Anterior cingulate cortex (tissue), 58 donors: ENCODE measurements at places on chromosomes 1 and 21.

DNA sequence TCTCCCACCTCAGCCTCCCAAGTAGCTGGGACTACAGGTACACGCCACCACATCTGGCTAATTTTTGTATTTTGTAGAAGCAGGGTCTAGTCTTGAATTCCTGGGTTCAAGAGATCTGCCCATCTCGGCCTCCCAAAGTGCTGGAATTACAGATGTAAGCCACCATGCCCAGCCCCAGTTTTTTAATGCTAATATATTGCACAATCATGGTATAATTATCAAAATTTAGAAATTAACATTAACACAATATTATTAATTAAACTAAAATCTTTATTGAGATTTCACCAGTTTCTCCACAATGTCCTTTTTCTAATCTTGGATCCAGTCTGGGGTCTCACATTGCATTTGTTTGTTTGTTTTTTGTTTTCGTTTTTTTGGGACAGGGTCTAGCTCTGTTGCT, 21.9 kb upstream of the GPX7 start:
- no peak for DNase-seq

- DNase-seq, result no peak
These were observed 23.3 kb downstream of the NGF start for GRCh38 chr1:115314765-115315164.

DNA sequence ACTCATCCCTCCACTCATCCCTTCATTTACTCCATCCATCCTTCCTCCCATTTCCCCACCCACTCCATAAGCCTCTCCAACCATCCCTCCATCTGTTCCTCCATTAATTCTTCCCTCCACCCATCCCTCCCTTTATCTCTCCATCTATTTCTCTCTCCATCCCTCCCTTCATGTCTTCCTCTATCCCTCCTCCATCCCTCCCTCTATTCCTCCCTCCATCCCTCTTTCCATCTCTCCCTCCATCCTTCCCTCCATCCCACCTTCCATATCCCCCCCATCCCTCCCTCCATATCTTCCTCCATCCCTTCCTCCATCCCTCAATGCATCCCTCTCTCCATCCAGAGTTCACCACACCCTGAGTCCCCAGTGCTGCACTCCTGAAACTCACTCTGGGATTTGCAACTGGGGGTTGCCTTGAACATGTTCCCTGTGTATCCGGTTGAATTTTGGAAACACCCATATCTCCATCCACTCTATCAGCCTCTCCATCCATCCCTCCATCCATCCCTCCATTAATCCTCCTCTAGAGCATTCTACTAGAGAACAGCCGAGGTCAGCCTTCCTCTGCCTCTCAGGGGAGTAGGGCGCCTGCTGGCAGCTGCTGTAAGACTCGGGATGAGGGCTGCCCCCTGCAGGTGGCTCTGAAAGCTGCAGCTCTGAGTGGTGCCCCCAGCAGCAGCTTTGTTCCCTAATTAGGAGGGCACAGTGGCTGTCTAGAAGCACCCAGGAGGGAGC, 39.4 kb downstream of the ABCG1 start:
- peak; percentile 49 for DNase-seq

- DNase-seq, result no peak
These were observed 64.3 kb downstream of the FASLG start for GRCh38 chr1:172723251-172723650.

- no peak for DNase-seq
These were observed 54.9 kb upstream of the S1PR1 start for GRCh38 chr1:101181930-101182329.

GRCh38 chr1:30726236-30726635, 2.9 kb upstream of the MATN1 start:
- DNase-seq, result no peak

- DNase-seq, result no peak
These were observed 8.7 kb upstream of the ADCY10 start for GRCh38 chr1:167922611-167923074.

DNA sequence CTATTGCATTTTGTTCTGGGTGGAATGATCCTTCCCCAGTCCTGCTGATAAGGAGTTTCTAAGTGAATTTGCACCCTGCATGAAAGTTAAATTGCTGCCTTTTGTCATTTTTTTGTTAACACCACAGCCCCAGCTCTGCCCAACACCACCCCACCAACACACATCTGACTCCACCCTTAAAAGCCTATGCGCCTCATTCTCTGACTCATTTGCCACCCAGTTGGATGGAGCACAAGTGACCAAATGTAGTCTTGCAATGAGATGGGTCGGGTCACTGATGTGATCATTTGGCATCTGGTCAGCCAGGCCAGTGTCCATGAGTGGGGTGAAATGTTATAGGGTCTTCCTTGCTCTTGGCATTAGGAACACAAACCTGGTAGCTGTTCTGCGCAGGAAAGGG, 256.8 kb downstream of the KAZN start:
- no peak for DNase-seq

- DNase-seq, result no peak
These were observed 282.7 kb downstream of the KIF26B start for GRCh38 chr1:245437369-245438062.

GRCh38 chr21:42376338-42376982, 10.1 kb upstream of the TFF1 start:
- no peak for DNase-seq

GRCh38 chr1:207647671-207648333, 2.9 kb downstream of the CR1L start:
- no peak for DNase-seq

DNA sequence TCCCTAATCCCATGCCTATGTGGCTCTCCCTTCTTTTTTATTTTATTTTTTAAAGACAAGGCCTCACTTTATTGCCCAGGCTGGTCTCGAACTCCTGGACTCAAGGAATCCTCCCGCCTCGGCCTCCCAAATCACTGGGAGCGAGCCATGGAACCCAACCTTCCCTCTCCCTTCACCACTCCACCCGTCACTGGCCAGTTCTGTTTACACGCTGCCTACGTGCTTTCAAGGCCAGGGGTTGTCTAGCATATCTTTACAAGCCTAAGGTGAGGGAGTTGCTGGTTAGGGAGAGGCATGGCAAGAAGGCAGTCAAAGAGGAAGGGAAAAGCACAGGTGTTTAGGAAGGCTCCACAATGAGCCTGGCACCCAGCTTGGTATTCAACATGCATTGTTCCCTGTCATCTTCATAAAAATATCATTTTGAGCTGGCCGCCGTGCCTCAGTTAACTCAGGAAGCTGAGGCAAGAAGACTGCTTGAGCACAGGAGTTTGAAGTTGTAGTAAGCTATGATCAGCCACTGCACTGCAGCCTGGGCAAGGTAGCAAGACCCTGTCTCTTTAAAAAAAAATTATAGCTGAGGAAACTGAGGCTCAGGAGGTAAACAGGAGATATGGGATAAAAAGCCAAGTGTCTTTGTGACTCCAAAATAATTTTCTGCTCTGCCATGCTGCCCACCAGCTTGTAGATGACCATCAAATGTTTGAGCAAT, 1.1 kb downstream of the RHBDL2 start:
- DNase-seq, result no peak

DNA sequence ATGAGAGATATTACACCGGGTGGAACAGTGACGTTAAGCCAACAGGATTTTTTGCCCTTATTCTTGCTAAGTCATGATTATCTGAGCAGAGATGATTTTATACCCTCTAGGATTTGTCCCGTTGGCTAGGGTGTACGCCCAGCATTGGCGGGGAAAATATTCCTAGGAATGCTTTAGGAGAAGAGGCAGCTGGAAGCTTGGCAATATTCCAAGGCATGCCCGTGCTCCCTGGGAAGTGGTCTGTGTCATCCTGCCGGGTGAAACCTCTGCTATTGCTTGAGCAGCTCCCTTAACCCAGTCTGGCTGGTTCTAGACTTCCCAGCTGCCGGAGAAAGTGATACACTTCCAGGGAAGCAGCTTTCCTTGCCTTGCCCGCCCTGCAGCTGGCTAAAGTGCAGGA, 16.2 kb downstream of the CHRNB2 start:
- DNase-seq, result no peak

DNA sequence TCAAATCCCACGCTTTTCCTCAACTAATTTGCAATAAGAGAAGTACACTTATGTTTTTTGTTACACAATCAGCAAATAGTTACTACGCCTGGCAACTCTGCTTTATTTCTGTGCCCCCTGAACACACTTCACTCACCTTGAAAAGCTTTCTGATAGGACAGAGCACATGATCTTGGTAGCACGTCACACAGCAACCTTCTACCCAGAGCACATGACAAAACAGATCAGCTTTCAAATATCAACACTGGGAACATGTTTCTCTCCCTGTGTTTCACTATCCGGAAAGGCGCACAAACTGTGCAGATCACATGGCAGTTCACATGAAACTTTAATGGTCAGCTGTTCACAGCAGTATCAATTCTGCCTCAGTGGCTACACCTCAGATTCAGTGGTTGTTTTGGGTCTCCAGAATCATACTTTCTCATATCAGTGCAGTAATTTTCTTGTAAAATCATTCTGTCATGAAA, 2.2 kb downstream of the SLC19A2 start:
- no peak for DNase-seq

DNA sequence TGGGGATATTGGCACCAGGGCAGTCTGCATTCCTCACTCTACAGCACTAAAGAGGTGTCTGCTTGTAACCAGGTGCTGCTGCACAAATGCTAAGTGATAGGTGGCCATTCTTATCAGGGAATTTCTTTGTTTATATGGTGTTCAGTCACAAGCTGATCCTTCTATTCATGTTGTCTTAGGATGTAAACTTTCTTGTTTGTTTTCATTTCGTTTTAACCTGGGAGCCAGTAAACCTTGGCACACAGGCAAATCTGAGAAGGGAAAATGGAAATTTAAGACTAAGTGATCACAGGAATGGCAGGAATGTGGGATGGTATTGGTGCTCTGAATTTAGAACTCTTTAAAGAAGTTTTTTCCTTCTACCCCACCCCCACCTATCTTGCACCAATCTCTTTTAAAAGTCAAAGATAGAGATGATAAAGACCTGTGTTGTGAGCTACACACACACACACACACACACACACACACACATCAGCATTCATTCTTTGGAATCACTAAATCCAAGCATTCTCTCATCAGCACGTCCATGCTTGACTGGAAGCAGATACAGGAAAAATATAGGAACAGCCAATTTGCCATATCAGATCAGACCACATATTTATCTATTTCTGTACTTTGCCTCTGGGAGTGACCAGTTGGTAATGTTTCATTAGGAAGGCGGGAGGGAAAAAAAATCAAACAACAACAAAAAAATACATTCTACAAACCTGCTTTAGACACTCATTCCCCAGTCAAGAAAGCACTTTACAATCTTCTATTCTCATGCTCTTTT, 451.4 kb upstream of the ADGRL2 start:
- no peak for DNase-seq

- no peak for DNase-seq
These were observed 16.5 kb downstream of the LHX4 start for GRCh38 chr1:180246579-180246978.

DNA sequence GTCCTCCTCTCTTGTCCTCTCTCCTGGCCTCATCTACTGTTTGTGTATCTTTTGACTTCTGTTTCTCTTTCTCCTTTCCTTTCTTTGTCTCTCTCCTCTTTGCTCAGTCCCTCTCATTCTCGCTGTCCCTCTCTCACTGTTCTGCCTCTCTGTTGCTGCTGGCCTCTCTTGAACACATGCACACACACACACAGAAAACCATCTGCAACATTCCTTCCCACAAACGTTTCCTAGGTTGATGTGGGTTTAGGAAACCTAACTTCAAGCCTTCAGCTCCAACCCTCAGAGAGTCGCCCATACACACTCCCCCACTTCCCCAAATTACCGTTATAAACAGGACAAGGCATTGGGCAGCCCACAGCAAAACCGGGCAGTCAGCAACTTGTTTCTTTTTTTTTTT, 10.9 kb upstream of the SSBP3 start:
- DNase-seq, result no peak

GRCh38 chr1:103516693-103517092, 8.8 kb upstream of the RNPC3 start:
- no peak for DNase-seq

DNA sequence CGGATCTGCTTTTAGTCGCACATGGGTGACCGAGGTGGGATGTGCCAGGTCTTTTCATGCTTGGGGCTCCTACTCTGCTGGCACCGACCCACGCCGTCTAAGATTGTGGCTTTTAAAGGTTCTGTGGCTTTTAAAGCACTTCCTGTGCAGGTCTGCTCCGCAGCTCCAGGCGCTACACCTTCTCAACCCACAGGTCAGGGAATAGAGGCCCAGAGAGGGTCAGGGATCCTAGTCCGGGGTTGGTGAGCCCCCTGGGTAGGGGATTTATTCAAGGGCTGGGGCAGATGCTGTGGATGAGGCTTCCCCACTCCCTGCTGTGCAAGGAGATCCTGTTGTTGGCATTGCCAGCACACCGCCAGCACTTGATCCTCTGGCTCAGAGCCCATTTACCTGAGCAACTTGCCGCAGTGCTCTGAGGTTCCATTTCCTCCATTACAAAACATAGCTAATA, 212.8 kb upstream of the RAB4A start:
- DNase-seq, result no peak

DNA sequence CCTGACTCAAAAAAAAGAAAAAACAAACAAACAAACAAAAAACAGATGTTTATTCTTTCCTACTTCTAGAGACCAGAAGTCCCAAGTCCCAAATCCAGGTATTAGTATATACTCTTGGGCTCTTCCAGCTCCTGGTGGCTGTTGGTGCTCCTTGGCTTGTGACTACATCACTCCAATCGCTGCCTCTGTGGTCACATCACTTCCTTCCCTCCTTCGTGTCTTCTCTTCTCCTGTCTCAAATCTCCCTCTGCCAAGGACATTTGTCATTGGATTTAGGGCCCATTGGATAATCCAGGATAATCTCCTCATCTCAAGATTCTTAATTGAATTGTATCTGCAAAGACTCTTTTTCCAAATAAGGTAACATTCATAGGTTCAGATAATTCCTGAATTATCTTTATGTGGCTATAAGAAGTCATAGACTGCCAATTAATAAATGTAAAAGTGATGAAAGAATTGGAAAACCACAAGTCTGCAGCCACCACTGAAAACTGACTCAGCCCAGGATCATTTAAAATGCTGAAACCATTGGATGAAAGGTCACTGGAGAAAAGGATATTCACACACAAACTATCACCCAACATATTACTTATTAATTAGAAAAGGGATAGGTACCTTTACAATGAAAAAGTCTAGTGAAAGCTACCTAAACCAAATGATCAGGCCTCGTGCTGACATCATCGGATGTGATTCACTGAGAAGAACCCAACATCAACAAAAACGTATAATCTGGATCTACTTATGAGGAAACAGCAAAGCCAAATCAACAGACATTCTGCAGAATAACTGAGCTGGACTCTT, 67.1 kb downstream of the ZNF281 start:
- DNase-seq, result no peak

GRCh38 chr1:7106442-7107108, 321.3 kb downstream of the CAMTA1 start:
- DNase-seq, result no peak

- peak; percentile 66 for DNase-seq
These were observed 2.0 kb downstream of the CAMK2N1 start for GRCh38 chr1:20483833-20484518.

DNA sequence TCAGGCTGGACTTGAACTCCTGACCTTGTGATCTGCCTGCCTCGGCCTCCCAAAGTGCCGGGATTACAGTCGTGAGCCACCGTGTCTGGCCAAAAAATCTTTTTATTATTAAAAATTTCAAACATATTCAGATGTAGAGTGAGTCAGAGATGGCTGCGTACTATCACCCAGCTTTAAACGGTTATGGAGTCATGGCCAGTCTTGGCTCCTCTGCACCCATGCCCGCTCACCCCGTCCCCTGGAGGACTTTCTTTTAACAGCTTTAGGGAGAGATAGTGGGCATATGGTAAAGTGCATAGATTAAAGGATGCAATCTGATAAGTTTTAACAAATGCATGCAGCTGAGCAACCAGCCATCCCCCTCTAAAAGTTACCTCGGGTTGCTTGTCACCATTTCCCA, 51.8 kb downstream of the TNFRSF8 start:
- DNase-seq, result no peak
